ENCODE measurements at places on chromosomes 6 and 20.

GRCh38 chr6:41439524-41440418, 104.4 kb downstream of the NCR2 start:
- no peak for DNase-seq

- DNase-seq, result no peak
These were observed 170.7 kb downstream of the ERMARD start for GRCh38 chr6:169921853-169922824.

GRCh38 chr20:53668992-53669391, 75.4 kb upstream of the ZNF217 start:
- DNase-seq, result no peak

GRCh38 chr20:44648579-44648978, 2.9 kb downstream of the ADA start:
- DNase-seq, result no peak

- DNase-seq, result peak; percentile 72
These were observed 71.4 kb upstream of the TULP1 start for GRCh38 chr6:35583893-35584688.

GRCh38 chr20:41268402-41268801, 49.1 kb downstream of the ZHX3 start:
- no peak for DNase-seq

DNA sequence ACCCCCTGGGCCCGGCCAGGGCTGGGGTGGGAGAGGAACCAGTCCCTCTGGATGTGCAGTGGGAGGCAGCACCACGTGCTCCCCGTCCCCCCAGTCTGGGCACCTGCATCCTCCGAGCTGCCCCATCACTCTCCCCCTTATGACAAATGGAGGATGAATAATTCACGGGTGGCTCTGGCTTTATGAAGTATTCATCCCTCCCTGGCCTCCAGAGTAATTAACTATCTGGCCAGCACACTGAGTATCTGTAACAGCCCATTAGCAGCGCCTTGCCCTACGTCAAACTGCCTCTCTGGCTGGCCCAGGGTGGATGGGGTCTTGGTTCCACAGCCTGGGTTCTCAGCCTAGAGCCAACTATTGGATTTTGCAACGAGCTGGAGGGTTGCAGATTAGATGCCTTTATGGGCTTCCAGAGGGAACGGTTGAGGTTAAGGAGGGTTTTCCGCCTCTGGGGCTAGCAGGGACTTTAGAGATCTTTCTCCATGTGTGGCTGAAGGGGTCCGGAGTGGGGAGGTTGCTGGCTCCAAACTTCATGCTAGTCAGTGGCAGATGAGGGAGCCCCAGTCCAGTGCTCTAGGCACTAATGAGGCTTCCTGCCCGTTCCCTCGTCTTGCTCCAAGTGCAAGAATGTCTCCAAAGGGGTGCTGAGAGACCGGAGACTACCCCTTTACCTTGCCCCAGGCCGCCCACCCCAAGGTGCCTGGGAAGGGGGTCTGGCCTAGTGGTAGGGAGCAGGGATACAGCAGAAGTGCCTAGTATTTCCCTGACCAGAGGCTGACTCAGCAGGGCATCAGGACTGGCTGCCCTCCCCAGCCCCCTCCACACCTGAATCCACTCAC, 53.5 kb upstream of the MLN start:
- no peak for DNase-seq

DNA sequence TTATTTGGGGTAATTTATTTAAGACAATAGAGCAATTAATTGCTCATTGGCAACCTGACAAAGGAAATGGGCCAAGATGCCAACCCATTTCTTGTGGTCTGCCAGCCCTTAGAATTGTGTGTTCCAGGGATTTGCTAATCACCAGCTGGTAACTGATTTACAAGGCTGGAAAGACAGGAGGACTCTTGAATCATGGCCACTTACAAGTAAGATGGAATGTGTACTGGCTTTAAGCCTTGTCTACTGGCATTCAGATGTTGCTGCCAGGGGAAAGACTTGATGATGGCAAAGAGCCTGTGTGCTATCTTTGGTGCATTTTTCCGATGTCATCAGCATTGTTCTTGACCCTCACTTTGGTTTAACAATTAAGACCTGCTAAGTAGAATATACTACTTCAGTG, 91.0 kb downstream of the BCKDHB start:
- DNase-seq, result no peak

DNA sequence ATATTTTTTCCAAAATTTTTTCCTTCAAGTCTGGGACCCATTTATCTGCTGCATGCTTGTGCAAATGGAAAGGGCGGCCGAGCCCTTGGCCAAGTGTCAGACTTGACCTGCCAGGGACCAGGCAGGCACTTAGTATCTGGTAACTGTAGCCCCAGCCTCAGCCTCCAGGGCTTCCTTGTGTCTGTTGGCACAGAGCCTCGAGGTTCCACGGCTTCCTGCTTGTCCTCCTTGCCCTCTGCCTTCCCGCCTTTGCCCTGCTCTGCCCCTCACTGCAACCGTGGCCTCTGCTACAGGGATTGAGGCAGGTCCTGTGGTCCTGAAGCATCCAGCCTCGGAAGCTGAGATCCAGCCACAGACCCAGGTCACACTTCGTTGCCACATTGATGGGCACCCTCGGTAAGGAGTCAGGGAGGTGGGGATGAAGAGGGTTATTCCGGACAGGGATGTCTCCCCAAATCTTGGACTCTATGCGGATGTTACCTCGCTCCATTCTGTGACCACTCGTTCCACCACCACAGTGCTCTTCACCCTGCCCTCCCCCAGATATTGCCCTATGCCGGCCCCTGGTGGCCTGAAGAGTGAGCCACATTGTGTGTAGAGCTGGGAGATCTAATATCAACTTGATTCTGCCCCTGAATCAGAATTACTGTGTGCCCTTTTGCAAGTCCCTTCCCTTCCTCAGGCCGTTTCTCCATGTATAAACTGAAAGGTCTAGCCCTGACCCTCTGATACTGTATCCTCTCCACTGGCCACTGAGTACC, 41.5 kb upstream of the SRF start:
- peak; percentile 64 for DNase-seq

- DNase-seq, result peak; percentile 86
These were observed at the start of gene SNAP25 for GRCh38 chr20:10218536-10219451. Gene SNAP25, plus strand, starts transcription at chr20:10218830. Its CDS starts 56,662 bp downstream, at chr20:10275492.

DNA sequence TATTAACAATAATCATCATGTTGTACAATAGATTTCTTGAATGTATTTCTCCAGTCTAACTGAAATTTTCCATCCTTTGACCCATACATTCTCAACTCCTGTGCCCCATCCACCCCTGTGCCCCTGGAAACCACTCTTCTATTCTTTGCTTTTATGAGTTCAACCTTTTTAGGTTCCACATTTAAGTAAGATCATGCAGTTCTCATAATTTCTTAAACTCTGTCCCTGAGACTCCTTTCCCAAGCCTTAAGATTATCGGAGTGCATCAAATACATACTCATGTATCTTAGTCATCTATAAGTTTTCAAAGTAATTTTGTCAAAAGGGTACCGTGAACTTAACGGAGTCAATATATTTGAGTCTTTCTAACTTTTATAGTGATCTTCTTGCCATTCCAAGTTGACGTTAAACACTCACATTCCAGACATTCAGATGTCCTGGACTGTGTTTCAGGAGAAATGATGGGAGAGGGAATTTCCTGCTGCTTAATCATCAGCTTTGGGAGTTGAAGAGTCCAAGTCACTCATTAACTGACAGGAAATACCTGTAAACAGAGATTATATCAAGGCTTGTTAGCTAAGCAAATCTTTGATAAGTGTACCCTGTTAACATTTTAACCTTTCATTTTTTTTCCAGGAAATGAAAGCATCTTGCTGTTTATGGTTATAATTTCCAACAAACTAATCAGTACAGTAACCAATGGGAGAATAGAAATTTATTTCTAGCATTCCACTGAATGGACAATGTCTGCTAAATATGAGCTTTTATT, 73.3 kb downstream of the ADGRG6 start:
- DNase-seq, result peak; percentile 92

GRCh38 chr20:63977739-63978276, 1.6 kb downstream of the SAMD10 start:
- DNase-seq, result peak; percentile 78

DNA sequence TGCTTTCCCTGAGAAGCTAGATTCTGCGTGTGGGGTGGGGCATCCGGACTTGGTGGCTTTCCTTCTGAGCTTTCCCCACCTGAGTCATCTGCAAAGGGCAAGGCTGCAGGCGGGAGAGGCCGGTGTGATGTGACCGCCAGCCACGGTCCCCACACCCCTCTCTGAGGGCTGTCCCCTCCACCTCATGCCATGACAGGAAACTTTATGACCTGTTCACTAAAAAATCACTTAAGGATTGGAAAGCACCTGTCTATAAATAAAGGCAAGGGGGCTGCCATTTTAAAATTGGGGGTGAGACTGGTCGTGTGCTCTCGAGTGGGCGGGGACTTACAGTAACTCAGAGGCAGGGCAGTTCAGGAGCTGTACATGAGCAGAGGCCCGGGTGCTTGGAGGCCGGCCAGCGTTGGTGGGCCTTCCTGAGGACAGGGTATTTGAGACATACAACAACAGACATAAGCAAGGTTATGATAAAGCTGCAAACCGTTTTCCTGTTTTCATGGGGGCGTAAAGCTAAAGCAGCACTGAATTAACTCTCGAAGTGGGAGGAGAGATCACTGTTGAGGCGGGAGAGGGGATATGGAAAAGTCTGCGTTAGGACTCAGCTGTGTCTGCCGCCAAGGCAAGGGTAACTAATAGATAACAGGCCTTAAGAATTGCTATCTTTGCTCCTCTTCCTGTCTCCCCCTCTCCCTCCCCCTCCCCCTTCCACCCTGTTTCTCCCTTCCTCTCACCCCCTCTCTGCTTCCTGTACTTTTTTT, 16.1 kb upstream of the SERPINB1 start:
- peak; percentile 63 for DNase-seq

DNA sequence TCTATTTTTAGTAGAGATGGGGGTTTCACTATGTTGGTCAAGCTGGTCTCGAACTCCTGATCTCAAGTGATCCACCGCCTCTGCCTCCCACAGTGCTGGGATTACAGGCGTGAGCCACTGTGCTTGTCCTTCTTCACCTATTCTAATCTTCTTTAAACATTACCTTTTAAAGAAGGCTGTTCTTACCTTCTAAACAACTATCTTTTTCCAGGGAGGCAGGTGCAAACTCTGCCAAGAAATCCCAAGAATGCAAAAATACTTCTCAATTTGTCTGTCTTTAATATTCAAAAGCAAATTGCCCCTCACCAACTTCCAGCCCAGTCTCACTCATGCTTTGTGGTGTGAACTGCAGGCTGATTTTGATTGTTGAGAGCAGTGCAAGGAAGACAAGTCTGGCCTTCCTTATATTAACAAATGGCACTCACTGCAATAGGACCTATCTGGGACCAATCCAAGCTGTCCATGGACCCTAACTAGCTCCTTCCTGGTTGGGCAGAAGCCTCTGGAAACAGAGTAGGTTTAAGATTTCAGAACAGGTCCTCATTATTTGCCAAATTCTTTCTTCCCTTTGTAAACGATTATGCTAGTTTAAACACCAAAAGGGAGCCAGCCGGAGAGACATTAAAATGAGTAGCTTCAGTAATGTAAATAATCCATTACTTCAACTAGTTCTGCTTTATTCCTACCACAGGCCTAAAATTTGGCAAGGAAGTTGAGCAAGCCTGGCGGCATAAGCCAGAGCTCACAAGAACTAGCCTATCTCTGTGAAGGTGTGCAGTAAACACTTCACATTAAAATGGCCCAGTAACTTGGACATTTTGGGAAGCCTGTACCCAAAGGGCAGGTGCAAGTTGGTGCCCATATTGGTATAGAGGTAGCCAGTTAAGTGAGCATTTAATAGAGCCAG, 1.6 kb downstream of the SCAND1 start:
- DNase-seq, result no peak

DNA sequence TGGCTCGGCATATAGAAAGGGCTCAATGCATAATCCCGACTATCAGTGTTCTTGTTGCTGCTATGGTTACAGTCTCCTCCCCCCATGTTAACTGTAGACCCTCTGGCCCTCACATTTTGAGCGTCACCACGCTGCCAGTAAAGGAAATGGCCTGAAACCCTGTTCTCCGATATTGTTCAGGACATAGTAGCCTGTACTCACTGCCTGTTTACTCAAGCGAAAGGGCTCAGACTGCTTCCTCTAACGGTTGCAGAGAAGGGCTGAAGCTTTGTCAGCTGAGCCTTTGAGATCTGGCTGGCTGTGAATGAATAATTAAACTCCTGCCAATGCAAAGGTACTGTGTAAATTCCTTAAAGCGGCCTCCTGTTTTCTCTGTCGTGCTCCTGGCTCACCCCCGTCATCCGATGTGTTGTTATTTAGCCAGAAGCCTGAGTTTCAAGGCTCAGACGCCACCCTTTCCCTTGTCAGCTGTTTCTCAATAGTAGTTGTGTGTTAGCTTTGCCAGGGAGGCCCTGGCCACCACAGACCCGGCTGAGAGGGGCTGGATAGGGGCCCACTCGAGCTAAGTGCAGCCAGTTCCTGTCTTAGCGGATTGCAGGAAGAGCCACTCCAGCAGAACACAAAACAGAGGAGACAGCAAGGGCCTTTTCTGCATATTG, 31.2 kb upstream of the RALGAPA2 start:
- no peak for DNase-seq

GRCh38 chr20:58188527-58188926, 39.9 kb downstream of the ANKRD60 start:
- no peak for DNase-seq

DNA sequence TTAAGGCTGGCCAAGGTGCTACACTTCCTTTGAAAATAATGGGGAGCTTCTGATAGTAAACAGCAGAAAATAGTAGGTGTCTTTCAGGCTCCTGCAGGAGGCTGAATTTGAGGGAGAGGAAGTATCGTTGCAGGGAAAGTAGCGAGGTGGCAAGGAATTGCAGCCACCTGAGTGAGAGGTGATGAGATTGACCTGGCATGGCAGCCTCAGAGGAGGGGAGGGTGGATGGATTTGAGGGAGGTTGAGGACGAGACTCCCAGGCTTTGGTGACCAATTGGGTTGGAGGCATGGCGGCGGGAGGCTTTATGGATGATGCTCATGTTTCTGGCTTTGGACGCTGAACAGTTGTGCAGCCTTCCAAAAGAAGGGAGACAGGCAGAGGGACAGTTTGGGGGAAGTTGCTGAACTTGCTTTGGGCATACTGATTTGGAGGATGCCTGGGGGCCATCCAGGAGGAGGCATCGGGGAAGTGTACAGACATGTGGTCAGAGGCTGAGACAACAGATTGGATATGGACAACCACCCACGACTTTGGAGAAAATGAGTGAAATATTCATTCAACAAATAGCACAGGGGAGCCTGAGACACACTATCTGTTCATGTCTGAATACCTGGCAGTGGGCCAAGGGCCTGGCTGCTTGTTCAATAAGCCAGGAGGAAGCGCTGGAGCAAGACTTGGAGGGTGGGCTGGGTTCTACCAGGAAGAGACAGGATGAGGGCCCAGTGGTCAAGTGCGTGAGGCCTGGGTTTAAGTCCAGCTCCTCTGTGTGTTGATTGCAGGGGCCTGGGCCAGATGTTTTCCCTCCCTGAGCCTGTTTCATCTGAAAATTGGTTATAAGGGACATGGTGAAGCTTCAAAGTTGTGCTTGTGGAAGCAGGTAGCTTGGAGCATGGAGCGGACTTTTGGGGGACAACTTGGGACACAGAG, 113.2 kb downstream of the CEBPB start:
- DNase-seq, result peak; percentile 82

DNA sequence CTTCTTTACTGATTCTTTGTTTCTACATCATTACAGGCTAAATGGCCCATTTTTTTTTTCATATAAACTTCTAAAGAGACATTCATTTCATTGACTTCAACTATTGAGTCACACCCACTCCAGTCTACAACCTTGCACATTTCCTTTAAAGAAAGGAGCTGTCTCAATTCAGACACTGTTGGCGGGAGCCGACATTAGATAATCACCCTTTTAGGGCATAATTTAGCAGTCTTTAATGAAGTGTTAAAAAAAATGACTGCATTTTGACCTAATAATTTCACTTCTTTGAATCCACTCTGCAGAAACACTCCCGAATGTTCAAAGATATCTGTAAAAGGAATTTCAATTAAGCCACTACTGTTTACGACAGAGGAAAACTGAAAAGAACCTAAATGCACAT, 1.5 kb downstream of the EPM2A start:
- no peak for DNase-seq
